ENCODE measurements at places on chromosomes 6 and 20.

DNA sequence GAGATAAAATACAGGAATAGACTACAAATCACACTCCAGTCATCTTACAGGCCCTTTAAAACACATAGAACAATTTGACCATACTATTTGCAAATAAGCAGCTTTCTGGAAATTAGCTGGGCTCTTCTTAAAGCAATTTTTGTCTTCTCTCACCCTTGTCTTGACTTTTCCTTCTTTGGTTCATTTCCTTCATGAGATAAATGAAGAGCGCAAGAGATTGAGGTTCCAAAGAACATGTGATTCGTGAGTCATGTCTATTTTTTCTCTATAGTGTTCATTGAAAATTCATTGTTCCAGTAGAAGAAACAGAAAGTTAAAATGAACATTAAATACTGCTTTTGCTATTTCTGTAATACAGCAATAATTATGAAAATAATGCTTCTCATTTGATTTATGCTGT lies 33.9 kb downstream of the PRDM1 start:
- H3K27me3 ChIP-seq = no peaks in the 10 kb centered on the region
- no peak overlapping the region for H3K27ac ChIP-seq
- no peaks in the 10 kb centered on the region for H3K36me3 ChIP-seq
- H3K4me3 ChIP-seq = no peak overlapping the region

DNA sequence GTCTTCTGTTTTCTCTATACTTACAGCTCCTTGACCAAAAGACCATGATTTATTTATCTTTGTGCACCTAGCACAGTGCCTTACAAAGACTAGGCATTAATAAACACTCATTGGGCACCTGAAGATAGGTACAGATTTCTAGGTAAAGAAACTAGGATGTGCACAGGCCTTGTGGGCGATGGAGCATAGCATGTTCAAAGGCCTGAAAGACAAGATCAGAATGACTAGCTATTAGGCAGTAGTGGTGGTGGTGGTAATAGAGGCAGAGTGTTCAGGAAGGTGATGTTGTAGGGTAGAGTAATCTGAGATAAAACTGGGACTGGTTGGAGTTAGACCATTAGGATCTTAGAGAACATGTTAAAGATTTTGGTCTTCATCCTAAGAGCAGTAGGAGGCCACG lies 3.9 kb downstream of the TXLNB start:
- no peaks in the 10 kb centered on the region for H3K36me3 ChIP-seq
- no peaks in the 10 kb centered on the region for H3K4me1 ChIP-seq
- no peak for DNase-seq
- H3K27ac ChIP-seq = no peak overlapping the region

DNA sequence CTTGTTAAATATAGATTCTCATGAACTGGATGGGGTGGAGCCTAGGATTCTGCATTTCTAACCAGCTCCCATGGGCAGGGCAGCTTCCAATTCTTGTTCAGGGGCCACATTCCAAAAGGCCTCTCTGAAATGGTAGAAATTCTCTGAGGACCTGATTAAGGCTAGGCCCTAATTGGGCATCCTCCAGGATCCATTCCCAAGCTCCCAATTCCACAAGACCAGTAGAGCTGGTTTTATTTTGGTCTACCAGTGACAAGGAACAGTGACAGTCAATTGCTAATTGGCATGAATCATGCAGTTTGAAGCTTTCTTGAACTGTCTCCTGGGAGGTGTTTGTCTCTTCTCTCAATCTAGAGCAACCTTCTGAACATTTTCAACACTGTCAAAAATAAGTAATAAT lies 3.0 kb downstream of the THBD start:
- H3K4me1 ChIP-seq = peaks cover 22% of the 10 kb centered on the region
- H3K36me3 ChIP-seq = peaks cover 24% of the 10 kb centered on the region
- H3K27ac ChIP-seq = peak overlapping the region; percentile 66

GRCh38 chr6:14552891-14553290 lies 435.3 kb downstream of the CD83 start:
- H3K27ac ChIP-seq = no peak overlapping the region
- H3K36me3 ChIP-seq = no peaks in the 10 kb centered on the region
- no peak for DNase-seq
- H3K27me3 ChIP-seq = no peaks in the 10 kb centered on the region
- no peak overlapping the region for H3K4me3 ChIP-seq

DNA sequence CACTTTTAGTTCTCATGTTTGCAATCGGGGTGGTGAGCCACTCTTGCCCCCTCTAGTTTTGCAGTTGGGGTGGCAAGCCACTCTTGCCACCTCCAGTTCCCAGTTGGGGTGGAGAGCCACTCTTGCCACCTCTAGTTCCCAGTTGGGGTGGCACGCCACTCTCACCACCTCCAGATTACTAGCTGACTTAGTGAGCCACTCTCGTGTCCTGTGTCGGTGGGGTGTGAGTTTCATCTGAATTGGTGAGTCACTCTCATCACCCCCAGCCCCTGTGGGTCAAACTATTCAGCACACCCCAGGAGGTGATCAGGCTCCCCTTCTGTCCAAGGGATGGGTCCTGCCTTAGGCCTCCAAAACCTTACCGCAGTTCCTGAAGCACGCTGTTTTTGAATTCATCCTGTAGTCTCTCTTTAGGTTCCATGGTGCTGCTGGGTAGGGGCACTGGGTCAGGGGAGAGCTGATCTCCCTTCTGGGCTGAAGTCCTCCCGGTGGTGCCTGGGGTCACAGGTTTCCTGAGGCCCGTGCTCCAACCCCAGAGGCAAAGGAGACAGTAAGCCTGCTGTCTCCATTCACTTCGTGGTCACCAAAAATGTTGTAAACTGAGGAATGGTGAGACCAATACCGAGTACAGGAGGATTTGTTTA lies 224.2 kb upstream of the SYNCRIP start:
- H3K27me3 ChIP-seq = no peaks in the 10 kb centered on the region
- H3K36me3 ChIP-seq = no peaks in the 10 kb centered on the region
- peaks cover 19% of the 10 kb centered on the region for H3K4me1 ChIP-seq
- no peak overlapping the region for H3K4me3 ChIP-seq
- H3K27ac ChIP-seq = no peak overlapping the region
- no peak for DNase-seq

- H3K4me3 ChIP-seq = peak overlapping the region; percentile 34
- no peak overlapping the region for H3K27ac ChIP-seq
- H3K27me3 ChIP-seq = peaks cover 48% of the 10 kb centered on the region
Measured at GRCh38 chr20:38805958-38806854, 709 bp downstream of the PPP1R16B start.

- H3K27ac ChIP-seq = no peak overlapping the region
- no peaks in the 10 kb centered on the region for H3K36me3 ChIP-seq
- no peaks in the 10 kb centered on the region for H3K27me3 ChIP-seq
- H3K4me1 ChIP-seq = no peaks in the 10 kb centered on the region
- H3K4me3 ChIP-seq = no peak overlapping the region
- no peak for DNase-seq
Measured at GRCh38 chr20:12012241-12013222, 94.8 kb downstream of the BTBD3 start.

GRCh38 chr20:62638679-62639406 lies 3.5 kb upstream of the SLCO4A1 start:
- H3K27me3 ChIP-seq = peaks cover 5% of the 10 kb centered on the region
- H3K4me1 ChIP-seq = no peaks in the 10 kb centered on the region
- no peaks in the 10 kb centered on the region for H3K36me3 ChIP-seq

DNA sequence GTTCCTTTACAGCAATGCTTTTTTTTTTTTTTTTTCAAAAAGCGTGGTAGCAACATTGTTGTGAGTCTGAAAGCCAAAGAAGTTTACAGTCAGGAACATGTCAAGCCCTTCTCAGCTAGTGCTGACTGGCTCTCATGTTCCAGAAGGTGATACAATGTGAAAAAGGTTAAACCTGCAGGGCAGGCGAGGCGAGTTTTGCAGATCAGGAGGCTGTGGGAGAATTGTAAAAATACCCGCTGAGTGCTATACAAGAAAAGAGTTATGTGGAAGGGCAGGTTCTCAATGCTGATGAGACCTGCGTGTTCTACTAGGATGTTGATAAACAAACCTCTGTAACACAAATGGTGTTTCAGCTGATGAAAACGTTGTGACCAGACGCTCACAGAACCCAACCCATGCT lies 30.9 kb upstream of the RPP40 start:
- H3K4me3 ChIP-seq = no peak overlapping the region
- no peak for DNase-seq
- no peaks in the 10 kb centered on the region for H3K4me1 ChIP-seq

DNA sequence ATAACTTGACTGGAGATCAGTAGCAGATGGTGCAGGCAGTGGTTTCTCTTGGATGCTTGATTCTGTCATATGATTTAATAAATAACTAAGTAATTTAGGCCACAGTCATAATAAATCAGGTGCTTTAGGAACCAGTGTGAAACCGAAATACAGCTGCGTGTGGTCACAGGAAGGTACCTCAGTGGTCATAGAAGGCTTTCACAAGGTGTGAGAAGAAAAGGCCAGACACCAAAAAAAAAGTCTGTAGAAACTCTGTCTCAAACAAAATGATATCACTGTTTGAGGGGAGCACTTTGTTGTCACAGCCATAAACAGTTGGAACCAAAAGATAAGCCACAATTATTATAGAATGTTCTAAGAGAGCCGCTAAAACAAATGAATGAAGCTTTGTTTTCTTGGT lies 56.5 kb downstream of the ARMC2 start:
- no peaks in the 10 kb centered on the region for H3K36me3 ChIP-seq
- H3K4me3 ChIP-seq = no peak overlapping the region
- peaks cover 5% of the 10 kb centered on the region for H3K4me1 ChIP-seq
- no peaks in the 10 kb centered on the region for H3K27me3 ChIP-seq
- no peak for DNase-seq
- no peak overlapping the region for H3K27ac ChIP-seq

DNA sequence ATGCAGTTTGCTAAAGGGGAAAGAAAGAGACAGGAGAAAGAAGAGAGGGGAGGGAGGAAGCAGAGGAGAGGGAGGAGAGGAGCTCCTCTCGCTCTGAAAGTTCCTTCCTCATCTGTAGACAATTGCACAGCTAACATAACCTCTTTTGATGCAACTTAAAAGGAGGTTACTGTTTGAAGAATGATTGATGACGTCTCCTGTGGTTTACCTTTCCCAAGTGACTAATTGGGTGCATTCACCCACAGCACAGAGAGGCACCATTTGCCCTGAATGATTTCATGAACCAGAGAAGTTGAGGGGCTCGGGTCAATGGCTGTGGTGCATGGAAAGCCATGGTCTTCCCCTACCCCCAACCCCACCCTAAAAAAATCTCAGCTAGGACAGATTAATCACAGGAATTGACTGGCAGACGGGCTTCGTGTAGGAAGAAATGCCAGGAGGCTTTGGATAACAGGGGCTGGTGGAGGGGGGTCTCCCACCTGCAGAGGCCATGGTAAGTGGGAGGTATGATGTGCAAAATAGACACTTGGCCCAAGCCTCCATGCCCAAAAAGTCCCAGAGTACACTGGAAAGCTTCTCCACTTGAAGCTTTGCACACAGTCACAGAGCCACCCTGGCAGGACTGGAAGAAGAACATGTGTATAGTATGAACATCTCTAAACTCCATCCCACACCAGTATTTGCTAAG lies 213.7 kb downstream of the ANKRD60 start:
- H3K27me3 ChIP-seq = no peaks in the 10 kb centered on the region
- no peaks in the 10 kb centered on the region for H3K36me3 ChIP-seq
- H3K27ac ChIP-seq = peak overlapping the region; percentile 88
- H3K4me1 ChIP-seq = peaks cover 45% of the 10 kb centered on the region

DNA sequence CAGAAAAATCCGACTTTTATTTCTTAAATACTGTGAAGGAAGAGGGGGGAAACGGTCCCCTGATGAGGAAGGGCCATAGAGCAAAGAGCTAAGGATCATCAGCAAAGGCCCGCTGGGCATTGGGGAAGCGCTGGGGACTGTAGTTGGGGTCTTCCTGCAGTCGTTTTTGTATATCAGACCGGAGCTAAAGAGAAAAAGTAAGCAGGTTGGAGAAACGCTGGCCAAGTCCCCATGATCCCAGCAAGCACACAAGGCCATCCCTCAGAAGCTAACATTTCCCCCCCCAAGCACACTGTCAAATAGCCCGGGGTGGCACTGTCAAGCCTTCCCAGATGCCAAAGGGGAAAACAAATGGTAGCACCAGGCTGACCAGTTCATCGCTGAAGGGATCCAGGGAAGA lies 13.4 kb downstream of the BAG6 start:
- H3K4me1 ChIP-seq = no peaks in the 10 kb centered on the region
- H3K36me3 ChIP-seq = peaks cover 87% of the 10 kb centered on the region
- H3K4me3 ChIP-seq = no peak overlapping the region
- no peaks in the 10 kb centered on the region for H3K27me3 ChIP-seq

- H3K27me3 ChIP-seq = no peaks in the 10 kb centered on the region
- no peak overlapping the region for H3K4me3 ChIP-seq
- DNase-seq = peak; percentile 66
Measured at GRCh38 chr6:5302995-5303622, 41.8 kb downstream of the FARS2 start.

DNA sequence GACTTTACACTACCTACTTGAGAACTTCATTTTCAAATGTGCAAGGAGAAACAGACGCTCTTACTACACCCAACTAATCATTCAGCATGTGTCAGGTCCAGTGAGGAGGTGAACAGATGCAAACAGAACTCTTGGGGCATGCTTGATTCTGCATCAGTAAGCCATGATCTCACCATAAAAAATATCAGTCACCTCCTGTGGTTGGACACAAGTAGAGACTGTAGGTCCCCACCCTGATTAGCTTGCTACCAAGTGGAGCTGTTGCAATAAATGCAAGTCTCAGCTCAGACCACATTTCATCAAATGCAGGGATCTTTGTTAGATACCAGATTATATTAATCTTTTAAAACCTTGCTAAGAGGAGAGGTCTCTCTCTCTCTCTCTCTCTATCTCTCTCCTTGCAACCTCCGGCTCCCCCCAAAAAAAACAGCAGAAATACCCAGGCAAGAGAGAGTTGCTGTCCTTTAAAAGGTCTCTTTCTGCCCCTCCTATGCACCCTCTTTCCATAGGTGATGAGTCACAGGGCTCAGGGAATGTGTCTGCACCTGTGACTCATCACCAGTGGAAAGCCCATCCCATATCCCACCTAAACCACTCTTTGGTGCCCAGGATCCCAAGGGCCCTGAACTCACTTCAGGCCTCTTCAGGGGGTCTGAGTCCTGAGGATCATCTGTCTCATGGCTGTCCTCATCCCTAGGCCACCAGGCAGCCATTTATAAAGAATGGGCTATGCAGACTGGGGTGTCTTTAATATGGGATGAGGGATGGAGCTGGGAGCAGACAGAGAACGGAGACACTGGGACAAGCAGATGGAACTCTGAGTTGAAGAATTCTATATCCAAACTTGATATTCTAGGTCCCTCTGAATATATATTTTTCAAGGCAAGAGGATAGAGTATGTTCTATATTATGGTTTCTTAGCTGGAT lies 154.5 kb downstream of the QRSL1 start:
- no peak overlapping the region for H3K4me3 ChIP-seq
- H3K36me3 ChIP-seq = no peaks in the 10 kb centered on the region
- H3K27me3 ChIP-seq = no peaks in the 10 kb centered on the region
- H3K27ac ChIP-seq = peak overlapping the region; percentile 48
- peaks cover 13% of the 10 kb centered on the region for H3K4me1 ChIP-seq

- no peaks in the 10 kb centered on the region for H3K4me1 ChIP-seq
- no peaks in the 10 kb centered on the region for H3K36me3 ChIP-seq
- H3K4me3 ChIP-seq = no peak overlapping the region
Measured at GRCh38 chr6:80725156-80725930, 618.9 kb downstream of the BCKDHB start.
